ENCODE measurements at places on chromosomes 12 and 14. TPM values are rescaled to one million over a fixed set of nuclear protein-coding genes. Genes with fewer than 3 reads are reported as not detected.

The TMEM30B gene
- total RNA-seq = not detected

The ZC3H10 gene
- 1.9 TPM for total RNA-seq

The TCL1B gene
- not detected for total RNA-seq

The PITPNM2 gene
- total RNA-seq = 2.0 TPM

The LHX5 gene
- total RNA-seq = not detected

Data from H4 (cell line).